ENCODE measurements at places on chromosomes 12 and 14. TPM values are rescaled to one million over a fixed set of nuclear protein-coding genes. Genes with fewer than 3 reads are reported as not detected.
A peak's percentile ranks its signal among the peaks of the same experiment; 100 is the strongest.

TEX22 gene
- 3.0 TPM for total RNA-seq

HVCN1 gene
- 10.7 TPM for total RNA-seq

MYH6 gene
- 1.4 TPM for total RNA-seq

DNA sequence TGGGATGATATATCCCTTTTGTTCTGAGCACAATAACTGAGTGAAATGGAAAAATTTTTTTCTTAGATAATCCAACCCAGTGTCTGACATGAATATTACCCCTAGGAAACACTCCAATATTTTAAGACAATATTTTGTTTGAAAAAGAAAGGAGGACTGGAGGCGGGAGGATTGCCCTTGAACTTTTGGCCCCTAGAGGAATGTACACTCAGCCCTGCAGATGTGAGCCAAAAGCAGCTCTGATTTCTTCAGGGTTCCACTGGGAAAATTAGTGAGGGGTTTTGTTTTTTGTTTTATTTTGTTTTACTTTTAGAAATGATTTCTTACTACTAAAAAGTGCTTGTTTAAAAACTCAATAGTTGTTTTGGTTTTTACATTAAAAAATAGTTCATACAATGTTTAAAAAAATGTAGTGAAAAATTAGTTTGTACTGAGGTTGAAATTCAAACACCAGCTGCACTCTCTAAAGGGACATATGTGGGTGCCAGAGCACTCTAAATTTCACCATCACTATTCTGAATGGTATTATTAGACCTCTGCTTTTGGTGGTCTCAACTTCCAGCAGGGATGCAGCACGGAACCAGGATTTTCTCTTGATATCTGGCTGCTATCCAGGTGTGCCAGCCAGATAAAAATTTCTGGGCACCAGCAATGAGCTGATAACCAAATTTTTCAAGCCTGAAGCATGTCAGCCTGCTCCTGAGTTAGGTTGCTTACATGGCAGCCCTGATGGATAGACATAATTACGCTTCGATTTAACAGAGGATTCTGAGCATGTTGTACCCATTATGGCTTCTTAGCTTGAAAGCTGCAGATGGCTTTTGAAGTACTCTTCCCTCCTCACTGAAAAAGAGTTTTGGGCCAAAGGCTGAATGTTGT lies 141.9 kb downstream of the ANO6 start:
- DNase-seq: peak; percentile 56
- no peaks in the 10 kb centered on the region for H3K27me3 ChIP-seq
- no peak overlapping the region for H3K27ac ChIP-seq
- H3K36me3 ChIP-seq: peaks cover 52% of the 10 kb centered on the region

GRCh38 chr14:99512571-99513182 lies 31.5 kb downstream of the CCNK start:
- DNase-seq: peak; percentile 68
- no peak overlapping the region for H3K27ac ChIP-seq
- H3K4me1 ChIP-seq: no peaks in the 10 kb centered on the region
- H3K36me3 ChIP-seq: no peaks in the 10 kb centered on the region
- H3K27me3 ChIP-seq: no peaks in the 10 kb centered on the region

DNA sequence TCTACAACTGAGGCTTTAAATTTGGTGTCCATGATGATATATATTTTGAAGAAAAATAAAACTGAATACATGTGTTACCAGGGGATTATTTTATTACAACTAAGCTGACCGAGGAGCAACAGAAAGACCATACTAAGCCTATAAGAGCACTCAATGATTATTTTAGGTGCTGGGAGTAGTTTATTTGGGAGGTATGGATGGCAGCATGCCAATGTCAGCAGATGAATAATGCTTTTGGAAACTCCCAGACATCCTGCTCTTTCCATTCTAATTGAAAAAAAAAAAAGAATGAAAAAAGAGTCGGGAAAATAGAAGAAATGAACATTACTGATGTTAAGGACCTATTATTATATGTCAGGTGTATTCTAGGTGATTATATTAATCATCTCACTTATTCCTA lies 441.2 kb downstream of the BTG1 start:
- no peak for DNase-seq
- H3K27ac ChIP-seq: no peak overlapping the region
- H3K4me1 ChIP-seq: no peaks in the 10 kb centered on the region
- no peaks in the 10 kb centered on the region for H3K36me3 ChIP-seq
- H3K4me3 ChIP-seq: no peak overlapping the region

GRCh38 chr12:69324797-69325466 lies 23.2 kb upstream of the LYZ start:
- H3K36me3 ChIP-seq: no peaks in the 10 kb centered on the region
- no peaks in the 10 kb centered on the region for H3K4me1 ChIP-seq
- H3K27ac ChIP-seq: no peak overlapping the region
- no peak for DNase-seq
- H3K4me3 ChIP-seq: no peak overlapping the region
- no peaks in the 10 kb centered on the region for H3K27me3 ChIP-seq

DNA sequence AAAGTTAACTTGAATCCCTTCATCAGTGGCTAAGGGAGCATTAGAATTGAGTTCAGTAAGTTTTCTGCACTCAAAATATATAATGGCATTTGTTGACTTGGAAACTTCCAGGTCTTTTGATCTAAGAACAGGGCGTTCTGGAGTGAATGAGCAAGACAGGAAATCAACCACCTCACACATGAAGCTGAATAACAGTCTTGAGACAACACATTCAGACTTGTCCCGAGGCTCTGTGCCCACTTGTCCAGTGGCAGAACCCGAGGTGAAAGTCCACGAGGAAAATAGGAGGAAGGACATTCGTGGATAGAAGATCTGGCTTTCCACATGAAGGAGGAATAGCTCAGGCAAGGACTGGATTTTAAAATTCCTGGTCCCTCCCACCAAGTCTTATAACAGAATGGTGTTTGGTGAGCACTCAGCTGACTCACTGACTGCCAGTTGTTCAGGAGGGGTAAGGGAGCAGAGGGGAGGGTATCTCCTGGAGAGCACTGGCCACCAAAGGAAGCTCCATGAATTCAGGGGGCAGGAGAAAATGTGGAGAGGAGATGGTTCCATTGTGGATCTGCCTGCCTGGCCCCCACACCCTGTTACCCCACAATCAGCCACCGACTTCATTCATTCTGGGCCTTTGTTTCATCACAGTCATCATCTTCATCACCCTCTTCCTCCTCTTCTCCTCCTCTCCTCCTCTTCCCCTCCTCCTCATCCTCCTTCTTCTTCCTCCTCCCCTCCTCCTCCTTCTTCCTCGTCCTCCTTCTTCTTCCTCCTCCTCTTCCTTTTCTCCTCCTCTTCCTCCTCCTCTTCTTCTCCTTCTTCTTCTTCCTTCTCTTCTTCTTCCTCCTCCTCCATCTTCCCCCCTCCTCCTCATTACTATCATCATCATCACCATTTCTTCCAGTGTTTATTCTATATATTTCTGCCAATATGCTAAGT lies 620.1 kb downstream of the MED13L start:
- H3K27me3 ChIP-seq: no peaks in the 10 kb centered on the region
- H3K36me3 ChIP-seq: no peaks in the 10 kb centered on the region
- no peak for DNase-seq
- peak overlapping the region; percentile 8 for H3K27ac ChIP-seq

DNA sequence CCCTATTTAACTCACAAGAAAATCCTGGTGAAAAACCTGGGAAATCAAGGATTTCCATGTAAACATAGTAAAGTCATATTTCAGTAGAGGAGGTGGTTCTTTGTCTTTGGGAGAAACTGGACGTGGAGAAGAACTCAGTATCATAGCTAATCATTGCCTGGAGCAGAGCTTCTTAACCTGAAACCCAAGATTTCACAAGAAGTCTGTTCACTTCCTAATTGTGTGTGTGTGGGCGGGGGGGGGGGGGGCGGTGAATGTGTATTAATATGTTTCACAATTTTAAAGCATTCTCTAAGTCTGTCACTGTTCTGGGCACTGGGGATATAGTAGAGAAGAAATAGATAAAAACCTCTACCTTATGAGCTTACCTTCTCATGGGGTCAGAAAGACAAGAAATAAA lies 96.7 kb upstream of the PPP4R3A start:
- no peak overlapping the region for H3K4me3 ChIP-seq
- no peak overlapping the region for H3K27ac ChIP-seq
- no peaks in the 10 kb centered on the region for H3K27me3 ChIP-seq
- no peaks in the 10 kb centered on the region for H3K4me1 ChIP-seq
- H3K36me3 ChIP-seq: no peaks in the 10 kb centered on the region

DNA sequence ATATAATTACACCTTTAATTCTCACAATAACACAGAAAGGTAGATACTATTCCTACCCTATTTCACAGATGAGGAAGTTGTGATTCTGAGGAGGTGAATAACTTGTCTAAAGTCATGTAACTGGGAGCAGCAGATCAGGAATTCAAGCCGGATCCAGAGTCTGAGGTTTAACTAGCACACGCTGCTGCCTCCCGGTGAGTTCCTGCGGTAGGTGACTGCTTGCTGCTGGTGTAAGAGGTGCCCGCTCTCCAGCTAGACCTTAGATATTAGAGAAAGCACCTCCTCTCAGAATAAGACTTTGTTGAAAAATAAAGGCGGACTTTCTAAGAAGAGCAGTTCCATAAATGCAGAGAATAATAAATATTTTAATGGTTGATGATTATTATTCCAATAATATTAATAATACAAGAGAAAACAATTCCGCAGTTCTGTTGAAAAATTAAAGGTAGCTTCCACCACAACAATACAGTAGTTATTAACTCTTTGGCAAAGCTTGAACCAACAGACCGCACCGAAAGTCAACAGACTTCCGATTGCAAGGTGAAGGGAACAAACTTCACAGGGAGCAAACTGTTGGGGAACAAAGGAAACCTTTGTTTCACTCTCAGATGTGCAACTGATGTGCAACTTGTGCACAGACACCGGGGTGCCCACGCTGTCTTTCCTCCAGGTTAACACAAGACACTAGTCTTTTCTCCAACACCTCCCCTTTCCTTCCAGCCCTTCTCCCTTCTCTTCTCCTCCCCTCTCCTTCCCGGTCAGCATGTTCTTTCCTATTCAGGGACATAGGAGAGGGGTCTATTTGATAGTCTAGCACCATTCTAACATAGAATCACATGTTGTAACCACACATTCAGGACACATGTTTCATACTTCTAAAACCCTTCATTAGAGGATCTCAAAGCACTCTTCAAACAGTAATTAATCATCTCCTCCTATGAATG lies 73.2 kb upstream of the EGLN3 start:
- no peak overlapping the region for H3K4me3 ChIP-seq
- no peaks in the 10 kb centered on the region for H3K36me3 ChIP-seq
- no peak for DNase-seq
- no peaks in the 10 kb centered on the region for H3K27me3 ChIP-seq
- no peak overlapping the region for H3K27ac ChIP-seq
